Right lung (tissue), 10 donors: ENCODE measurements at places on chromosomes 12 and 14. TPM values are rescaled to one million over a fixed set of nuclear protein-coding genes. Genes with fewer than 3 reads are reported as not detected.

DNA sequence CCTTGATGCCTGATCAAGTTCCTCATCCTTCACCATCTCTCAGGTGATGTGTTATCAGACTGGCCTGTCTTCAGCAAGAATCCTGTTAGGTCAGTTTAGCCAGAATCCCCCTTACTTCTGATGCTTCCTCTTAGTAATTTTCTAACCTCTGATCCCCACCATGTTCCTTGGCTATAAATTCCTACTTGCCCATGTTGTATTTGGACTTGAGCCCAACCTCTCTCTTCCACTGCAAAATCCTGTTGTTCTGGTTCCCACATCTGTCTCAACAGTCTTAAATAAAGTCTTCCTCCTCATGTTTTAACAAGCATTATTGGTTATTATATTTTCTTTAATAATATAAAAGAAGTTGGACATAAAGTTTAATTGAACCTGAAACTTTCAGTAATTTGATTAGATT, 987.8 kb upstream of the USP15 start:
- DNase-seq, result no peak

- no peak for DNase-seq
These were observed 11.5 kb upstream of the KDM2B start for GRCh38 chr12:121592320-121592719.

- DNase-seq, result no peak
These were observed 322.9 kb downstream of the TMEM117 start for GRCh38 chr12:44158746-44159145.

- no peak for DNase-seq
These were observed 241.4 kb downstream of the PHLDA1 start for GRCh38 chr12:75790219-75790618.

DNA sequence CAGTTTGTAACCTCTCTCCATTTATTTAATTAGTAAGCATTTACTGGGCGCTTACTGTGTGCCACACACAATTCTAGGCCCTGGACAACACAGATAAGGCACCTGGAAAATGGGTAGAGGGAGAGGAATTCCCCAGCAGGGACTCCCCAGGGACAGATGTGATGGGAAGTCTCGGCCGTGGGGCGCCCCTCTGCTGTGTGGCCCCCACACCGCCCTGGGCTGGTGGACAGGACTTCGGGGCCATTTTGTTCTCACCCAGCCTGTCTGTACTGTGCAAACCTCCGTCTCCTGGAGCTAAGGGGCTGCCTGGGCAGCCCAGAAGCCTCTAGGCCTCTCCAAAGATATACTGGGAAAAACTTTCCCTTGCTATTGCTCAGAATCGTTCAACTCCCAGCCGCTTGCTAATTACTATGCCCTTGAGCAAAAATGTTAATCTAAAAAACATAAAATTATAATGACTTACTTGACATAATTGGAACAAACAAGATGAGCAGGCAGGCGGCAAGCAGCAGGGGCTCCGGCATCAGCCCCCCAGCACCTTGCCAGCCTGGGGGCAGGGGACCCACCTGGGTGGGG, 64.4 kb upstream of the NCOR2 start:
- no peak for DNase-seq

DNA sequence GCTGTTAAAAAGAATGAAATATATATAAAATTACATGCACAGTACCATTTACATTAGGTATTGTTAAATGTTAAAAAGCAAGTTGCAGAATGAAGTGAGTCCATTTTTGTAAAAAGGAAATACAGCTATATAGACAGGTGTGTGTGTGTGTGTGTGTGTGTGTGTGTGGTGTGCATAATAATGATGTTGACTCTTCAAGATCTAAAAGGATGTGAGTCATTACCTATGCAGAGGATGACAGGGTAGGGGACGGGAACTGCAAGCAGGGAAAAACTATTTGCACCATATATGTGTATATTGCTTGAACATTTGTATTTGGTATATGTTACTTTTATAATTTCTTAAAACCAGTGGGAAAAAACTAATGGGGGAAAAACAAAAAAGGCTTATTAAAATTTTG, 3.1 kb downstream of the C14orf39 start:
- DNase-seq, result no peak

DNA sequence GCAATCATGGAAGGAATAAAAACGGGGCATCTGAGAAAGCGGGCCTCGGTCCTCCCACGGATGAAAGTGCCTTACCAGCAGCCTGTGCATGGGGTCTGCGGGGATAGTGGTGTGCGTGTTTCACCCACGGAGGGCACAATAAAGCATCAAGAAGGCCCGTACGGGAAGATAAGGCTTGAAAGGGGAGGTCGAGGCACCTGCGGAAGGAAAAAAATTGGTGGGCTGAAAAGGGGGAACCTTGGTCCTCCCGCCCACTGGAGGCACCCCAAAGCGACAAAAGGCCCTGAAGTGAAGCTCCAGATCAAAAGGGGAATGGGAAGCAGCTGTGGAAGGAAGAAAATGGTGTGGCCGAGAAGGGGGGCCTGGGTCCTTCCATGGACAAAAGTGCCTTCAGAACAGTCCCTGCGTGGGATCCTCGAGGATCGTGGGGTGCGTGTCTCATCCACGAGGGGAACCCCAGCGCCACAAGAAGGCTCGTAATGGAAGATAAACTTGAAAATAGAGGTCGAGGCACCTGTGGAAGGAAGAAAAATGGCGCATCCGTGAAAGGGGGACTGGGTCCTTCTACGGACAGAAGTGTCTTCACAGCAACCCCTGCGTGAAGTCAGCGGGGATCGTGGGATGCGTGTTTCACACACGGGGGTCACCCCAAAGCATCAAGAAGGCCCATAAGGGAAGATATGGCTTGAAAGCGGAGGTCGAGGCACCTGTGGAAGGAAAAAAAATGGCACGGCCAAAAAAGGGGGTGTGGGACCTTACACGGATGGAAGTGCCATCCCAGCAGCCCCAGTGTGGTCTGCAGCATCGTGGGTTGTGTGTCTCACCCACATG, 276.9 kb downstream of the ALG10 start:
- no peak for DNase-seq

DNA sequence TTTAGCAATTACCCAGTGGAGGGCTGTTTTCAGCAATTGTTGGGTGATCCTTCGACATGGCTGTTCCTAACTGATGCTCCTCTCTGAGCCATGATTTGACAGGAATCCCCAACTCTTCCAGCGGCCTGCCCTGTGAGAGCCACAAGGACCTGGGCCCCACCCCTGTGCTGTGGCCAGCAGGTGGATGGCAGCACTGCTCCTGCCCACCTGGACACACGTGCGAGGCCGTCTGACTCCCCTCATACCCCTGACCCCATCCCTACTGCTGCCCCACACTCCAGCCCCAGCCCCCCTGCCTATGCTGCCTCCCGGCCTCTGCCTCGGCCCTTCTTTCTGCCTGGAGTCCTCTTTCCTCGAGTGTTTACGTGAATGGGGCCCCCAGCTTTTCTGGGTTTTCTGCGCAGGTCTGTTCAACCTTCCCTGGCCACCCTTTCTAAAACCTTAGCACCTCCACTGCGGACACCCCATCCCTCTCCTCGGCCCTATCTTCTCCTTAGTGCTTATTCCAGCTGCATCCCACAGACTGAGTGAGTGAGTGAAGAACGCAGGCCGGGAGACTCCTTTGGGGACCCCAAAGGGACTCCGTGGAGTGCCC, 111.4 kb downstream of the DICER1 start:
- no peak for DNase-seq

- DNase-seq, result no peak
These were observed 50.9 kb downstream of the KCNA5 start for GRCh38 chr12:5094551-5094950.

- peak; percentile 14 for DNase-seq
These were observed 103.8 kb downstream of the OSBPL8 start for GRCh38 chr12:76455582-76456345.

- DNase-seq, result no peak
These were observed 180.0 kb downstream of the ESR2 start for GRCh38 chr14:64114166-64114565.

GRCh38 chr12:121252712-121253345, 42.9 kb downstream of the P2RX4 start:
- no peak for DNase-seq

DNA sequence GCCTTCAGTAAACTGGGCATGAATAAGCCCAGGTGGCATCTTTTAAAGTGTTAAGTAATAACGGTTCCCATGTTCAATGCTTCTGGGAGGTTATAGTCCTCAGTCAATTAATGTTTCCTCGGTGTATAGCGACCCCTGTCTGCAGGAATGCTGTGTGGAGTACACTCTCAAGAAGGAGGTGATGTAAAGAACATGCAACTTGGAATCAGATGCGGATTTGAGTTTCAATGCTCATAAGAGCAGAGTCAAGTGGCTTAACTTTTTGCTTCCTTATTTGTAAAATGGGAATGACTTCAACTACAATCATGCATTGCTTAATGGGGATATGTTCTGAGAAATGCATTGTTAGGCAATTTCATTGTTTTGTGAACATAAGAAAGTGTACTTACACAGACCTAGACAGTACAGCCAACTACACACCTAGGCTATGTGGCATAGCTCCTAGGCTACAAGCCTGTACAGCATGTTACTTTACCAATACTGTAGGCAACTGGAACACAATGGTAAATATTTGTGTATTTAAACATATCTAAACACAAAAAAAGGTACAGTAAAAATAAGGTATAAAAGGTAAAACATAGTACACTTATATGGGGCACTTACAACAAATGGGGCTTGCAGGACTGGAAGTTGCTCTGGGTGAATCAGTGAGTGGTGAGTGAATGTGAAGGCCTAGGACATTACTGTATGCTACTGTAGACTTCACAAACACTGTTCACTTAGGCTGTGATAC, 6.7 kb upstream of the MRPS35 start:
- peak; percentile 44 for DNase-seq

- DNase-seq, result no peak
These were observed 631.8 kb downstream of the TMTC2 start for GRCh38 chr12:83318386-83319098.

Gene PTPRB
- polyA plus RNA-seq, result 35.1 TPM

Gene OASL
- polyA plus RNA-seq, result 0.21 TPM

Gene HOXC4
- 3.1 TPM for polyA plus RNA-seq

Gene NRXN3
- polyA plus RNA-seq, result 1.6 TPM
